ENCODE measurements at places on chromosomes 11 and 22. TPM values are rescaled to one million over a fixed set of nuclear protein-coding genes. Genes with fewer than 3 reads are reported as not detected.

DNA sequence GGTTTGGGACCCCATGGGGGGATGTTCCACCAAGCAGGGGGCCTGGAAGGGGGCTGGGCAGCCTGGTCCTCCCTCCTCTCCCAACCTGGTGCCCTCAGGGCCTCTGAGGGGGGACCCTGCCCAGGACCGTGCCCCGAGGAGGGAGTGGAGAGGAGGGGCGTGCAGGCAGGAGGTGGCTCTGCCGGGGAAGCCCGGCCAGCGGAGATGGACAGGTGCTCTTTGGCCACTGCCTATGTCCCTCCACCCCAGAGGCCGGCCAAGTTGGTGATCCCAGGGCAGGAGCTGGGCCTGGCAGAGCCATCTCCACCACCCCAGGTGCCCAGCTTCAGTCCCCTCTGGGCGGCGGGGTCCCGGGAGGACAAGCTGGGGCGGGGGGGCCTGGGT lies 2.4 kb downstream of the MUC2 start:
- no peaks in the 10 kb centered on the region for H3K36me3 ChIP-seq
- H3K27me3 ChIP-seq = peaks cover 35% of the 10 kb centered on the region
- no peak overlapping the region for H3K4me3 ChIP-seq

- H3K27me3 ChIP-seq = no peaks in the 10 kb centered on the region
- no peak overlapping the region for H3K27ac ChIP-seq
- H3K4me1 ChIP-seq = no peaks in the 10 kb centered on the region
- no peak for DNase-seq
- H3K4me3 ChIP-seq = no peak overlapping the region
- H3K36me3 ChIP-seq = no peaks in the 10 kb centered on the region
Observed at GRCh38 chr11:57980201-57980600, 43.5 kb upstream of the OR9Q1 start.

DNA sequence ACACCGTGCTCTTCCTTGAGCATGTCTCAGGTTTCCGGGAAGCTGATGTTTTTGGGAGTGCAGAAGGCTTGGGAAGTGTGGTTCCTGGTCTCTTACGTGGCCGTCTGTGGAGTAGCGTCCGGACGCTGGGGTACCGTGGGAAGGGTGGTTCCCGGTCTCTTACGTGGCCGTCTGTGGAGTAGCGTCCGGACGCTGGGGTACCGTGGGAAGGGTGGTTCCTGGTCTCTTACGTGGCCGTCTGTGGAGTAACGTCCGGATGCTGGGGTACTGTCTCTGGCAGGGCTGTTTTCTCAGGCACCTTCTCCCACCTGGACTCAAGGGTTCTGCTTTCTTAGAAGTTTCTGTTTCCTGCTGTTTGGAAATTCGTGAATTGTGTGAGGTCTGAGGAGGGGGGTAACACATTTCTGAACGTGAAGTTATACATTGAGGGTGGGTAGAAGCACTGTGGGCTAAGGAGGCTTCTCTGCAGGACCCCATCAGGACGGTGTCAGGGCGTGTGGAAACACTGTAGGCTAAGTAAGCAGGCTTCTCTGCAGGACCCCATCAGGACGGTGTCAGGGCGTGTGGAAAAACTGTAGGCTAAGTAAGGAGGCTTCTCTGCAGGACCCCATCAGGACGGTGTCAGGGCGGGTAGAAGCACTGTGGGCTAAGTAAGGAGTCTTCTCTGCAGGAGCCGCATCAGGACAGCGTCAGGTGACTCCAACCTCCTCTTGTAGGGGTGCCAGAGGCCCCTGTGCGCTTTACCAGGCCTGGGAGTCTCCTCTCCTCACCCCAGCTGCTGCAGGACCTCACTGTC lies 5.3 kb upstream of the IFITM3 start:
- H3K4me1 ChIP-seq = no peaks in the 10 kb centered on the region
- H3K4me3 ChIP-seq = no peak overlapping the region
- H3K27ac ChIP-seq = peak overlapping the region; percentile 87
- DNase-seq = peak; percentile 67
- H3K27me3 ChIP-seq = no peaks in the 10 kb centered on the region
- no peaks in the 10 kb centered on the region for H3K36me3 ChIP-seq

DNA sequence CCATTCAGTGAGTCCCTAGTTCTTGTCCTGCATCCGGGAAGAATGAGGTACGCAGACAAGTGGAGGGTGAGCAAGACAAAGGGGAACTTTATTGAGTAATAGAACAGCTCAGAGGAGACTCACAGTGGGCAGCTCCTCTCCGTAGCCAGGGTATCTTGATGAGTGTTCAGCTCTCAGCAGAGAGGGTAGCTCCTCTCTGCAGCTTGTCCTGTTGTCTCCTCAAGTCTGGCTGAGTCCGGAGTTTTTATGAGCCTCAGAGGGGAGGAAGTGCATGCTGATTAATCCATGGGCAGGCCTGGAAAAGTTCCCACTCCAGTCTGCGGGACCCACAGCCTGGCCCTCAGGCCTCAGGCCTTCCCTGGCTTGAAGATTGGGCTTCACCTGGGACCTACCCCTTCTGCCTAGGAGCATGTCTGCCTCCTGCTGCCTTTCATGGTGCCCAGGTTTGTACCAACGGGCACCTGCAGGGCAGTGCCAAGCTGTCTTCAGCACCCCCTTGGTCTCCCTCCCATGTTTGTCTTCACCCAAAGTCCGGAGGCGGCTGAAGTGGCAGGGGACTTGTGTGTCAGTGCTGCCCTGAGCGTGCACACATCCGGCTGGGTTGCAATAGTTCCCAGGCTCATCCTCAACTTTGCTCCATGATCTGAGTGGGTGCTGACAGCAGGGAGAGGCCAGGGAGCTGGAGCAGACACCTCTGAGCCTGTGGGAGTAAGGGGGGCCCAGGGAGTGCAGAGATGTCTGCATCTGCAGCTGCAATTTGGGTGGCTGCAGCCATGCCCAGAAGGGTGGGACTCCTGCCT lies 134.2 kb downstream of the LDLRAD3 start:
- peaks cover 12% of the 10 kb centered on the region for H3K36me3 ChIP-seq
- no peak overlapping the region for H3K4me3 ChIP-seq
- no peak overlapping the region for H3K27ac ChIP-seq
- peaks cover 18% of the 10 kb centered on the region for H3K4me1 ChIP-seq

DNA sequence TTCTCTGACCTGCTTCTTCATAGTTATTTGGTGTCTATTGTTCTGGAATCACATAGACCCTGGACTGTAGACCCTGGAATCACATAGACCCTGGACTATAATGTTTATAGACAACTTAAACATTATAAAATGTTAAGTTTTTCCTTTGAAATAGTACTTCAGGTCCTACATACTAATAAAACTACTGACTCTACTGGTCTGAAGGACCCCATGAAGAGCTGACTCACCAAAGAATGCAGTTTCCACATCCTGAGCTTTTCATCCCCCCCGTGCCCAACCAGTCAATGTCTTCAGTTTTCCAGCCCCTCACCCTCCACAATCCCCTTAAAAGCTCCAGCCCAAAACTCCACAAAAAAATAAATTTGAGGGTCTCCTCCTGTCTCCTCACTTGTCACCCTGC lies 6.6 kb upstream of the PLEKHA7 start:
- DNase-seq = no peak
- no peak overlapping the region for H3K27ac ChIP-seq
- no peaks in the 10 kb centered on the region for H3K27me3 ChIP-seq
- H3K36me3 ChIP-seq = no peaks in the 10 kb centered on the region
- H3K4me1 ChIP-seq = no peaks in the 10 kb centered on the region

The XNDC1N gene
- 10.0 TPM for total RNA-seq

The CRYBB2 gene
- total RNA-seq = 1.1 TPM

The TRIM49C gene
- not detected for total RNA-seq

The SLC22A12 gene
- total RNA-seq = not detected

The IGHMBP2 gene
- 28.5 TPM for total RNA-seq

Measured in sigmoid colon (tissue), 7 donors.